ENCODE measurements at places on chromosomes 2 and 18.

DNA sequence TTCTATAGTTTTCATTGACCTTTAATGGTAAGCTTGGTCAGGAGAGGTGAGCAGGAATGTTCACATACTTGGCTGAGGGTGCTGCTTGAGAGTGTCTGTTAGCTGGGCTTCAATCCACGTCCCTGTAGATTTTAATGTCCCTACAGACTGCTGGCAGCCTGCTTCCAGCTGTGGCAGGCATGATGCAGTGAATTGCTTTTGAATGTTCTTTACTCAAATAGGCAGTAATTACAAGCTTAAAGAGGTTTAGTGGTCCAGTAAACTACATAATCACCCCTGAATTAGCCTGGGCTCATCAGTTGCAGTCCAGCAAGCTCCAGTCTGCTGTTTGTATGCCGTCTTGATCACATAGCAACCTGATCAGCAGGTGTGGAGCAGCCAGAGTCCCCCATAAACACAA lies 102.1 kb downstream of the MEIS1 start:
- DNase-seq, result no peak

DNA sequence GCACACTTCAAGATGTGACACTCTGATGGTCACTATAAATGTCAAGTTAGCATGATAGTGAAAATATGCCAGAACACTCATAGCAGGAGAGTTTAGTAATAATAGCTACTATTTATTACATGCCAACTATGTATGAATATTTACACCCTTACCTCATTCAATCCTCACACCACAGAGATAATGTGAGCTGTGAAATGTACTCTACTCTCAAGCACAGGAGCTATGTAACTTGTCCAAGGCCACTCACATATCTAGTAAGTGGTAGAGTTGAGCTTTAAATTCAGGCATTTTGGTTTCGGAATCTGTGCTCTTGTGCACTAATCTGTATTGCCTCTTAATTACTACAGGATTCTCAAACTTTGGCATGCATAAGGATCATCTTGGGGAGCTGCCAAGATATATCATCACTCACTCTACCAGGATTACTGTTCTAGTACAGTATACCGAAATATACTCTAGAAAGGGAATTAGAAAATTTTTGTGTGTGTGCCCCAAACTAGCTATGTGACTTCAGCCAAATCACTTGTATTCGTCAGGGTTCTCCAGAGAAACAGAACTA lies 154.3 kb downstream of the PLCL1 start:
- DNase-seq, result no peak

DNA sequence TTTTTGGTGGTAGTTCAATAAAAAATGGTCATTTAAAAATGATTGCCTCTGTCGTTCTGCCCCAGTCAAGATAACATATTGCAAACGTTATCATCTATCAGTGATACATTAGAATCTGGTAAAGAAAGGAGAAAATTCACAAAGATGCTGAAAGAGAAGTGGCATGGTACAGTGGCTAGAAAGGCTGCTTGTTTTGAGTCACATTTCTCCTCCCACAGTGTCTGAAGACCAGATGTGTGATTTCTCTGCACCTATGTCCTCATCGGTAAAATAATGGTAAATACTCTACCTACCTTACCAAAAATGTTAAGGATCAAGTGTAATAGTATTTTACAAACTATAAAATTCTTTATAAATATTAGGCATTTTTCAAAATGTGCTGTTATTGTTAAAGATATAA lies 76.1 kb upstream of the NOSTRIN start:
- no peak for DNase-seq

DNA sequence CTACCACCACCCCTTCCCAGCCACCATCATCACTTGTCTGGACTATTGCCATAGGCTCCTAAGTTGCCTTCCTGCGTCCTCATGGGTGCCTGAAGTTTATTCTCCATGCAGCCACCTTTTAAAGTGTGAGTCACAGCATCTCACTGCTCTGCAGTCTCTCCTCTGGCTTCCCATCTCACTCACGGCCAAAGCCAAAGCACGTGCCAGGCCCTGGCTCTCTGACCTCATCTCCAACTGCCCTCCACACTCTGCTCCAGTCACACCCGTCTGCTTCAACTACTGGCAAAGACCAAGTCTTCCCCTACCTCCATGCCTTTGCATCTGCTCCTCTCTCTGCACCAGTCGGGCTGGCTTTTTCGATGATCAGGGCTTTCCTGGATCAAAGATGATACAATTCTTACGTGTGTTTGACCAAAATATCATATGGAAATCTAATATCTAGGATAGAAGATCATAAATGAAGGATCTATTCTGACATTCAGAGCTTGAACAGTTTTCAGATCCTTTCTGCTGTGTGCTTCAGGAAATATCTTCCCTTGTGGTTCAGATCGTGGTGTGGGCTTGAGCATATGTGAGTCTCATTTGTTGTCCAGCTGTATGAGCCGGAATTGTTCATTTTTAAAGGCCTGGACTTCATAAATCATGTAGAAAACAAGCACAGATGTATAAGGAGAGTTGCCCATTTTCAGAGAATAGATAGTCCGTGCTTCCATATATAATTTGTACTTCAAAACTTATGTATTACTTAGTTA lies 175.6 kb downstream of the PRKCE start:
- no peak for DNase-seq

GRCh38 chr2:230931556-230932231 lies 6.7 kb upstream of the GPR55 start:
- DNase-seq, result no peak

DNA sequence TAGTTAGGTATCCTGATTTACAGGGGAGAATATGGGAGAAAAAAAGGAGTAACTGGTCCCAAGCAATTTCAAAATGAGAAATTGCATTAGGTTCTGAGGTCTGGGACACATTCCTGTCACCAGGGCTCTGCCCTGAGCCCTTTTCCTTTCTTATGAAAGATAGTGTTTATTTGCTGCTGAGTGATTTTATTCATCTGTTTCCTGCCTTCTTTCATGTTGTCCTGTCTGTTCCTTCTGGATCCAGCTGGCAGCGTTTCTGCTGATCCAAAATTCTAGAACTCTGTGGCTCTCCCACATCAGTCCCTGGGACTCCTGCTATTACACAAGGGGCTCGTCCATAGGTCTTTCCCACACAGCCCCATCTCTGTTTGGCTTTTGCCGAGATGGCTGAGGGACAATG lies 519.1 kb upstream of the SALL3 start:
- DNase-seq, result no peak

DNA sequence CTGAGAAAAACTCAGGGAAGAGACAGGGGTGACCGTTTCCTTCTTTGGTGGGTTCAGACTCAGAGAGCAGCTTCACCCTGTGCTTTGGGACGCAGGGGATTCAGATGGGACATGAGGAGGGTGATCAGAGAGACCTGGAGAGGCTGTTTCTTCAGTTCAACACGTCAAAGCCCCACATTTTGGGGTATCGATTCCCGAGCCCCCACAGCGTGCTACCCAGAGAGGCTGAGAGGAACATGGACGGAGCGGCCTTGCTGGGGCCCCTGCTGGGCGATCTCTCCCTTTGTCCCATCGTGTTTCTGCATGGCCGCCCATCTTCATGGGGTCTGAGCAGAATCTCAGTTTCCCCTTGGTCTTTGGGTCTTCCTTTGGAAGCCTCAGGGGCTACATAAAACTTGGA lies 38.2 kb upstream of the PXDN start:
- DNase-seq, result no peak

GRCh38 chr2:231533086-231533776 lies 3.0 kb upstream of the NMUR1 start:
- no peak for DNase-seq

GRCh38 chr18:51643483-51643882 lies 446.0 kb upstream of the MEX3C start:
- DNase-seq, result no peak

DNA sequence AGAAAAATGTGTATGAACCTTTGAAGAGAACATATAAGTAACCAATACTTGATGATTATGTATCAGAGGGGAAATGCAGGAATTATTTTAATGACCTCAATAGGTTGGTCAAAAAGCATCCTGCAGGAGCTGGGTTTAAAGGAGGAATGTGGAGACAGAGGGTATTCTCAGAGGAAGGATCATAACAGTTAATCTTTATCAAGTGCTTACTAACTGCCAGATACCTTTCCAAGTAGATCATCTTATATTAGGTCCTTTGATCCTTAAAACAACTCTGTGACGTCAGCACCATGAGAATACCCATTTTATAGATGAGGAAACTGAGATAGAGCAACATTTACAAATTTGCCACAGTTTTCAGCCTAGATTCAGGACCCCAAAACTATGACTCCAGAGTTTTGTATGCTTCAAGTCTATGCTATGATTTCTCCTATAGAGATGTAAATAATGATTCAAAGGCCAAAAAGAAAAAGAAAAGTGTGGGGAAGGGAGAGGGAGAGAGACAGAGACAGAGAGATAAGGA lies 3.0 kb downstream of the RFTN2 start:
- no peak for DNase-seq

GRCh38 chr18:54479365-54479764 lies 111.7 kb upstream of the DYNAP start:
- no peak for DNase-seq

DNA sequence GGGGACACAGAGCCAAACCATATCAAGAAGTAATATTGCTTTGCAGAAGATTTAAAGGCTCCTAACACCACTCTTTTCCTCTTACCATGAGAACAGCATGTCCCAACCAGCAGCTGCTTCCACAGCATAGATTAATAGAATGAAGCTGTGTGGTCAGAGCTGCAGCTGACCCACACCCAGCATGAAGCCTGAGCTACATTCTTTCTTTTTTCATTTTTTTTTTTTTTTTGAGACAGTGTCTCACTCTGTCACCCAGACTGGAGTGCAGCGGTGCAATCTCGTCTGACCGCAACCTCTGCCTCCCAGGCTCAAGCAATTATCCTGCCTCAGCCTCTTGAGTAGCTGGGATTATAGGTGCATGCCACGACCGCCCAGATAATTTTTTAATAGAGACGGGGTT lies 289.8 kb downstream of the RAD51AP2 start:
- no peak for DNase-seq

GRCh38 chr2:46225730-46226129 lies 71.5 kb upstream of the EPAS1 start:
- DNase-seq, result no peak

DNA sequence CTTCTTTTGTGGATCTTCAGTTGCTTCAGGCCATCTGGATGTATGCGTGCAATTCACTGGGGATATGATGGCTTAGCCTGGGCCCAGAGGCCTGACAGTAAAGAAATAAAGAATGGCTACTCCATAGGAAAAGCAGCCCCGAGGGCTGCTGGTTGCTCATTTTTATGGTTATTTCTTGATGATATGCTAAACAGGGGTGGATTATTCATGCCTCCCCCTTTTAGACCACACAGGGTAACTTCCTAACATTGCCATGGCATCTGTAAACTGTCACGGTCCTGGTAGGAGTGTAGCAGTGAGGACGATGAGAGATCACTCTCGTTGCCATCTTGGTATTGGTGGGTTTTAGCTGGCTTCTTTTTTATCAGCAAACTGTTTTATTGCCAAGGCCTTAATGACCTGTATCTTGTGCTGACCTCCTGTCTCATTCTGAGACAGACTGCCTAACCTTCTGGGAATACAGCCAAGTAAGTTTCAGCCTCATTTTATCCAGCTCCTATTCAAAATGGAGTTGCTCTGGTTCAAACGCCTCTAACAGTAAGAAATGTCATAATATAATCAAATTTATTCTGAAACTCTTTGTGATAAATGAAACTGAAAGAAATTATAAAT lies 60.5 kb downstream of the DSEL start:
- no peak for DNase-seq

- no peak for DNase-seq
Measured at GRCh38 chr2:6446938-6447608, 418.6 kb downstream of the CMPK2 start.

- DNase-seq, result no peak
Measured at GRCh38 chr2:226489775-226490541, 309.7 kb downstream of the IRS1 start.

DNA sequence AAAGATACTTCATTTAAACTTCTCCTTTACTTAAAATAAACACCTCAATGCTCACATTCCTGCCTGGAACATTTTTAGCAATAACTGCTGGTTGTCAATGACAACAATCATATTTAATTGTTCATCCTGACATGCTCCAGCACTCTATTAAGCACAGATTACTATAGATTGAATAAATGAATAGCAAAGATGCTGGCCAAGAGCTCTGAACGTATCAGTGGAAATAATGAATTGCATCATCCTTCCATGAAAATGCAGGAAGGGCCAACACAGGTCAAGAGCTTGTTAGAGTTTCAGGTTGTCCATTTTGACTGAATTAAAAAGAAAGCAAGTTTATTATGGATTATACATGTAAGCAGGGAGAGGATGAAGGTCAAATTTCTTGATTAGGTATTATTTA lies 994.0 kb downstream of the TSN start:
- no peak for DNase-seq

- no peak for DNase-seq
Measured at GRCh38 chr2:4551691-4552474, 848.5 kb downstream of the DCDC2C start.

DNA sequence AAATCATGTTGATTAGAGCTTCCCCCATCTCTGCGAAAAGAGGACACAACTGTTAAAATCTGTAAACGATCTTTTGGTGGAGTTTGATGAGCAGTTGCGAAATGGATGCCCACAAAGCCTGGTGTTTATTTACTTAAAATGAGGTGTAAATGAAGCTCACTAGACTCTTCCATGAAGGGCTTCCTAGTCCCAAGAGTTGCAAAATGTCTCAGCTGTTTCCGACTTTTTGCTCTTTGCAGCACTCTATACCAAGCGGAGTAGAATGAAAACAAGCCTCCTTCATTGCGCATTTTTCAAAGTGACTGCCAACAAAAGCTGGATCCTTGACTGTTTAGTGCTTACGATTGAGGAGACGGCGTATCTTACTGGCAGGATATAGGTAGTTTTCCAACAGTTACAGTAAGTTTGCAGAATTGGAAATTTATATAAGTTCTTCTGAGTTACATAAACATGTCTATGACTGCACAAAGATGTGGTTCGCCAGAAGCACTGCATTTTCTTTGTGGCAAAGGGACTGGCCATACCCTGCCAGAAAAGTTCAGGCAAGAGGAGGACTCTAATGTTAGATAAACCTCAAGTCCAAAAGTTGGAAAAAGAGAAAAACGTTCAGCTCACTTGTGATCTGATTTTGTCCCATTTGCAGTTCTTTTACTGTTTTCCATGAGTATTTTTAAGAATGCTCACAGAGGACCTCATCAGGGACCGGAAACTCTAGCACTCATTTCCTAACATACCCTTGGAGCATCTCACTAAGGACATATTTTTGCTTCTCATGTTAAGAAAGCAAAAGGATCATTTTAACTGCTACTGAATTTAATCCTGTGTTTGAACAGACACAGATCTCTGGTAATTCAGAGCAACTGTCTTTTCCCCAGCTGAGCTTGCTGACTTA lies 42.7 kb downstream of the COLEC12 start:
- no peak for DNase-seq

- no peak for DNase-seq
Measured at GRCh38 chr2:218746470-218746795, 35.5 kb upstream of the CYP27A1 start.

GRCh38 chr2:11530864-11531465 lies 2.9 kb upstream of the GREB1 start:
- no peak for DNase-seq

GRCh38 chr2:66445925-66446871 lies 11.3 kb downstream of the MEIS1 start:
- no peak for DNase-seq

- no peak for DNase-seq
Measured at GRCh38 chr2:178886006-178886405, 78.8 kb upstream of the TTN start.
